ENCODE measurements at places on chromosomes 7 and 10. TPM values are rescaled to one million over a fixed set of nuclear protein-coding genes. Genes with fewer than 3 reads are reported as not detected.

GRCh38 chr10:35328404-35329037 is 7.8 kb upstream of the CCNY start:
- no peak for DNase-seq

DNA sequence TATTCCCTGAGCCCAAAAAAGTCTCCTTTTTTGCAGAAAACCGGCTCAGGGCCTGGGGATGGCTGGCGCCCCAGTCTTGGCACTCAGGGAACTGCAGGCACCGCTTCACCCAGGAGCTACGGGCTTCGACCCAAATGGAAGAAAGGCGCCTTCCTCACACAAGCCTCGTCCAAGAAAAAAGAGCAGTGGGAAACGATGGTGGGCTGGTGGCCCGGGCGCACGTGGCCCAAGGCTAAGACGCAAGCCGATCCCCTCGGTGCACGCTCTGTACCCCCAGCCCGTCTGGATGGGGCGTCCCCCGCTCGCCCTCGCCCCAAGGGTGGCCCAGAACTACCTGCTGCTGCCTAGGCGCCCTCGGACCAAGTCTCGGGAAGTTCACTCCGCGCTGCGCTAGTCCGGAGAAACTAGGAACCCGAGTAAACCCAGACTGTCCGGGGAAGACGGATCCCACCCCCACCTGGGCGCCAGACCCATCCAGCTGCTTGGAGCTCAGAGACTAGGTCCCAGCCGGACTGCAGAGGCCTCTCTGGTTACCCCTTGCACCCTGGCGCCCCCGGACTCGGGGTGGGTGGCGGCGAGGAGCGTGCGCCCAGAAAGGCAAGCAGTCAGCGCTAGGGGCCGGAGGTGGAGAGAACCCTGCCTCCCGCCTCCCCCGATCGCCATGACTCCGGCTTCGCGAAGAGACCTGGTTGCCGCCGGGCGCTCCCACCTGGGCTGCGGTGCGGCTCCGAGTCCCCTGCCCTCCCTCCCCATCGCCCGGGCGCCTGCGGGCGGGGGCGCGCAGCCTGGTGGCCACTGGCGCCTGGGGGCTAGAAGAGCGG is 76.4 kb downstream of the CALN1 start:
- DNase-seq = no peak

GRCh38 chr10:90591629-90592028 is 266.2 kb downstream of the HTR7 start:
- no peak for DNase-seq

DNA sequence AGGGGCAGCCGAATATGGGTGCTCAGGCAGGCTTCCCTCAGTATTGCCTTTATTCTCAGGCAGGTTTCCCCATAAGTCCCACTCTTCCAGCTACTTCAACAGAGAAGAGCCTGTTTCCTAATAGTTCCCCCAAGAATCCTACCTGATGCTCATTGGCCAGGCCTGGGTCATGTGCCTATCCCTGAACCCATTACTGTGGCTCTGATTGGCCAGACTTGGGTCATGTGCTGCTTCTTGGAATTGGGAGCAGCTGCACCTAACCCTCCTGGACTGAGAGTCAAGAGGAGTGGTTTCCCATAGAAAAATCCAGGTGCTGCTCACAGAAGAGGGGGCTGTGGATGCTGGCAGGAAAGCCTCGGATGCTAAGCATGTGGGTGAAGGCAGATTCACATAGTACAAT is 21.7 kb downstream of the OPALIN start:
- DNase-seq = no peak

ABCB4 gene
- total RNA-seq = 6.9 TPM

SNCG gene
- total RNA-seq = 13.5 TPM

ITGA8 gene
- 1.5 TPM for total RNA-seq

CYP26C1 gene
- not detected for total RNA-seq

CHST12 gene
- total RNA-seq = 13.4 TPM

MUC12 gene
- not detected for total RNA-seq

GRM3 gene
- total RNA-seq = not detected

ARHGAP22 gene
- 4.7 TPM for total RNA-seq
